Brain microvascular endothelial cell (primary cell): ENCODE measurements at places on chromosomes 4 and X.

DNA sequence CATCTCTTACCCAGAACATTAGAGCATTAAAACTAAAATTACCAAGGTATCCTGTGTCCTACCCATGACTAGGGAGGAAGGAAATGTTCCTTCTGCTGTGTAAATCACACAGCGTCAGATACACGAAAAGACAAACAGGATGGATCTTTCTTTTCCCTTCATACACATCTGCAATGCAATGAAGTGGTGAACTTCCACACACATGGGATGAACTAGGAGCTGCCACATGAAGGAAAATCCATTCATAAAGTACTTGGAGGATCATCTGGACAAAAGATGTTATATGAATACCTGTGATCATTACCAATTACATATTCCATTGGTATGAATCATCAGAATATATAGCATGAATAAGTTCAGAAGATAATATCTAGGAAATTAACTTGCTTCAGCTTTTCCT is 46.2 kb downstream of the LDB2 start:
- no peak for DNase-seq

GRCh38 chr4:83701041-83701440 is 165.1 kb downstream of the GPAT3 start:
- DNase-seq: no peak

DNA sequence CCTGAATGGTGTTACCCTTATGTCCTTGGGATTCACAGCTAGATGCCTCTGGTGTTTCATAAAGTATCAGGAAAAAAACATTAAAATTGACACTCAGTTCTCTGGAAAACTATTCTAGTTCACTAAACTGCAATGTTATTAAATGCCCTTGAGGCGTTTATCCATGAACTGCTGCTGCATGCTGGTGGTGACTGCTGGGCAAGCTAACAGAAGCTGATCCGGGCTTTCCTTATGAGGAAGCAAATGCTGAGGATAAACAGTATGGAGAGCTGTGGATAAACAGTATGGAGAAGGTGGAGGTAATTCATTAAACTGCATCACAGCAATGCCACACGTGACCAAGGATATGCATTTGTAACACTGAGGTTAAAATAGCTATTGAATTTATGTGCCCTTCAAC is 227.0 kb downstream of the NR3C2 start:
- no peak for DNase-seq

- no peak for DNase-seq
These were observed 48.4 kb downstream of the ARFIP1 start for GRCh38 chr4:152828122-152828521.

DNA sequence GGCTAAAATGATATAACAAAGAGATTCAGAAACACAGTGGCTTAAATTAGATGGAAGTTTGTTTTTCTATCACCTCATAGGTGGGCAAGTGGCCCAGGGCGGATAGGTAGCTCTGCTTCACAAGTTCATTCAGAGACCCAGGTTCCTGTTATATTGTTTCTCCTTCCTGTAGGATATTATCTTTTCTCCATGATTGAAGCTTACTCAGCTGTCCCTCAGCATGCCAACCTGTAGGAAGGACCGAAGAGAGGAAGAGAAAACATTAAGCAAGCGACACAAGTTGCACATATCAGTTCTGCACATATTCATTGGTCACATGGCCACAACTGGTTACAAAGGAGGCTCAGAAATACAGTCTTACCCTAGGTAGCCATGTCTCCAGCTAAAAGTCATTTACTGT is 6.9 kb downstream of the KLHL5 start:
- DNase-seq: no peak

DNA sequence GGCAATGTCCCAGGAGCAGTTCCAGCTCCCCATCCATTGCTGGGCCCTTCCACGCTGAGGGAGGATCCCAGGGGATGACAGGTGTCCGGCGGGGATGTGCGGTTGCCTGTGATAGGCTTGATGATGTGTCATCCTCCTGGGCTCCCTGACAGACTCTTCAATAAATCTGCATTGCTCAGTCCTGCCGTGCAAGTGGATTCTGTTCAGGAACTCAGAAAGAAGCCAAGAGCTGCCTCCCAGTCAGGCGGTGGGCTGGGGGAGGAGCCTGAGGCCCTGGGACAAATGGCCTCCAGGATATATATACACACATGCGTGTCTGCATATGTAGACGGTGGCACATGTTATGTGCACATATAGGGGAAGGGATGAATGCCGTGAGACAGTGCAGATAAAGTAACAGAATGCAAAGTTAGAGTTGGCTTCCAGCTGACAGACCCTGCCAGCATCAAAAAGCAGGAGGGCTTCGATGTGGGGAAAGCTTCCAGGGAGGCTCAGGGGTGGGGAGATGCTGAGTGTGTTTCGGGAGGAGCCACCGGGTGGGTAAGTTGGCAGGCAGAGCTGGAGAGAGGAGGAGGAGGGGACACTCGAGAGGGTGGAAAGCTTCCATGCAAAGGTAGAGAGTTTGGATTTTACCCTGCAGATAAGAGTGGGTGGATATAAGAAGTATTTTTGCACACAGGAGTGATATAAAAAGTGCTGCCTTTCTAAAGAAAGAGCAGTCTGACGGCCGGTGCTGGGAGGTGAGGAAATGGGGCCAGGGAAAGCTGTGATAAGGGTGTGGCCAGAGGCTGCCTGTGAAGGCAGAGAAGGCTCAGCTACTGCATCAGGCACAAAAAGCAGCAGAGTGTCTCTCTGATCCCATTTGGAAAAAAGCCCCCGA is 28.5 kb upstream of the CRMP1 start:
- no peak for DNase-seq

- DNase-seq: no peak
These were observed 71.0 kb downstream of the MGST2 start for GRCh38 chr4:139736661-139737060.

DNA sequence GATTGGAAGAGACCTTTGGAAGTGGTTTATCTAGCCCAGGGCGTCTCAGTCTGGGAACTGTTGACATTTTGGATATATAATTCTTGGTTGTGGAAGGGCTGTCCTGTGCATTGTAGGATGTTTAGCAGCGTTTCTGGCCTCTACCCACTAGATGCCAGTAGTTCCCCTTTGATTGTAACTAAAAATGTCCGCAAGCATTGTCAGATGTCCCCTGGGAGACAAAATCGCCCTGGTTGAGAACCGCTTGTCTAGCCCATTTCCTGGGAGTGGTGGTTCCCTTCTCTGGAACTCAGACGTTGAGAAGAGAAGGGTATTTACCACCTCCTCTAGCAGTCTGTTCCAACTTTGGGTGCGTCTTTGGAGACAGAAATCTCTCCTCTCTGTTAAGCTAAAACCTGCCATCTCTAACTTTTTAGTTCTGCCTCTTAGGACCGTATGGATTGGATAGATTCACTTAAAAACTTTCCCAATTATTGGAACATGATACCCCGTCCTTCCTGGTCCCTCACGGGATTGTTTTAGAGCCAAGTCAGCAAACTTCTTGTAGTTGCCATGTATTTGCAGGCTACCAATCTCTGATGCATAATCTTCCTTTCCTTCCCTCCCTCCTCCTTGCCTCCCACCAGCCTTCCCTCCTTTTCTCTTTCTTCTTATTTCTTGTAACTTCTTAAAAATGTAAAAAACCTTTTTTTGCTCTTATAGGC is 13.9 kb downstream of the TMEM165 start:
- peak; percentile 74 for DNase-seq

DNA sequence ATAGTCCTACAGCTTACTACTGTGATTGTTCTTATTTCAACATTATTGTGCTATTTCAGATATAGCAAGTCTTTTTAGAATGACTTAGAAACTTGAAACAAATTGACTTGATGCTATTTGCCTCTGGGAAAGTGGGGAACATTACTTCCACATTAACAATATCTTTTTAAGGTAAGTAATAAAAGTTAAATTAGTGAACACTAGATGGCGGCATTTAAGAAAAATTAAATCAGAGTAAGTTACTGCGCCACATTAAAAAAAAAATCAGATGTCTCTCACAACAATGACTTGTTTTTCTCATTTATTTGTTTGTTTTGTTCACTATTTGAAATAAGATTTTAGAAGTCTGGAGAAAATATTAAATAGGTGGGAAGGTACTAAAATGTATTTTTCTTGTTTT is 1026.9 kb upstream of the SLIT2 start:
- no peak for DNase-seq

DNA sequence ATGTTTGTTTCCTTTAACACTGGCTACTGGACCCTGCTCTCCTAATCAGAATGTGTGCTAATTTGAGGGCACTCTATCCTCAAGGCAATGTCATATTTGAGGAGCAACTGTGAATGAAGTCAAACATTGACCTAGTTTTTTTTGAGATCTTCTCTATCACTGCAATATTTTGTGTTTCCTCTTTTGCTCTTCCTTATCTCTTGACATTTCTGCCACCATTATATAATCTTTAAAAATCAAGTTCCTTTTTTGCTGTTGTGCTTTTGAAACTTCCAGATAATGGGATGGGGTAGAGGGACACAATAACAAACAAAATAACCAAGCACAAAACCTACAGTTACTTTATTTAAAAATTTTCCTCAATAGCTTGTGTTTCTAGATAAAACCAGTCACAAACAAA is 7.4 kb upstream of the WDFY3 start:
- DNase-seq: no peak

DNA sequence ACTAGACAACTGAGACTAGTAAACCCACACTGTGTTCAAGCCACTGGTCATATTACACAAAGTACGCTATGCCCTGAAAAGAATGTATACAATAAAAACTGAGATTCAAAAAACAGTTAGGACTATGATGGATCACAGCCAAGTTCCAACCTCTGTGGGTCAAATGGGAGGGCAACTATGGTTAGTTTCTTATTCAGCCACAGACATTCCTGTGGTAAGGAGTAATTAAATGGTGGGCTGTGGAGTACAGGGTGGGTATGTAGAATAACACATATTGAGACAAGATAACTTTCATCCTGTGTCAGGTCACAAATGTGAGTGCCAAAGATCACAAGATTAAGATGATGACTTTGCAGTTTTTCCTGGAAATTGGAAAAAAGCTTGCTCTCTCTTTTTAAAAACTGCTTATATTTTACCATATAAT is 167.2 kb downstream of the NPNT start:
- DNase-seq: peak; percentile 64

- peak; percentile 55 for DNase-seq
These were observed 35.0 kb upstream of the MAML3 start for GRCh38 chr4:140188975-140189374.

- DNase-seq: no peak
These were observed 62.9 kb downstream of the FGF13 start for GRCh38 chrX:138648568-138648967.

GRCh38 chrX:10106806-10107205 is 50.0 kb upstream of the CLCN4 start:
- DNase-seq: no peak

DNA sequence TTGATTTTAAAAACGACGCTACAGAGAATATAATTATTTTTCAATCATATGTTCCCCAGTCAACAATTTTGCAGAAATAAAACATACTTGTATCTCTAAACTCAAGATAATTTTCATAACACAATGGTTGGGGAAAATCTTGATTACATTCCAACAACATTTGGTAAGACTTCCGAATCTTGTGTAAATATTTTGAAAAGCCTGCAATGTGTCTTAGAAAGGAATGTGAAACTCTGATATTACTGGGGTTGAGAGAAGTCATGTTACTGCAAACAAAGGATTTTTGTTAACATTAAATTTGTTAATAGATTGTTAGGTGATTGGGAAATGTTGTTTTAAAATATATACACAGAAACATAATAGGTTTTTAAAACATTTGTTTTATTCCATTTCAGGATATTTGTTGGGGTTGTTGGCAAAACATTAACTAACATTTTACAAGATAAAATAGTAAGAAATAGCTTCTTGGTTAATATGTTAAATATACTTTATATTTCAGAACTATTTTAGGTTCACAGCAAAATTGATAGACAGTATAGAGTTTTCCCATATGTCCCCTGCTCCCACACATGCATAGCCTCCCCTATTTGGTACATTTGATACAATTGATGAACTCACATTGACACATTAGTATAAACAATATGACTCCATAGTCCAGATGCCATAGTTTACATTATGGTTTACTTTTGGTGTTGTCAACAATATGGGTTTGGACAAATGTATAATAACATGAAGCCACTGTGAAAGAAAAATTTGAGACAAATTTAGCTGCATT is 218.6 kb upstream of the FAM47A start:
- DNase-seq: no peak

DNA sequence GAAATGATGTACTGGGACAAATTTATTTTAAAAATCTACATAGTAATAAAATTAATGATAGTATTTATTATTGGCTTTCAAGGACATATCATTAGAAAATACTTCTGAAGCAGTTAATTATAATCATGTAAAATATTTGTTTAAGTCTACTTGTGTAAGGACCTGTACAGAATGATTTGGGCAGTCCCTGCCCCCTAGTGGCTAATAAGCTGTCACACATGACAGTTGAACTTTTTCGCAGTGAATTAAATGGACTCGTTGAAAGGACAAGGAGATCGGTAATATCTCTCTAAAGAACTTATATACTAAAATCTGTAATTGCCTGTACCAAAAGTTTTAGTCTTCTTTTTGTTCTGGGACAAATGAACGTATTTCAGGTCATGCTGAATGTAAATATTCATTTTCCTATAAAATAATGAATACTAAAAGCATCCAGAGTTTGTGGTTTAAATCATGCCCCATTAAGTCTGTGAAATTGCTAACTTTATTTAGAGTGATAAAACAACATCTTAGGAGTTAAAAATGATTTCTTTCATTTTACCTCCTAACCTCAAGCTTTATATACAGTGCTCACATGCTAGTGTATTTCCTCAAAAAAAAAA is 13.6 kb downstream of the EXOC1 start:
- DNase-seq: peak; percentile 34

GRCh38 chr4:3501825-3502425 is 30.3 kb downstream of the LRPAP1 start:
- DNase-seq: no peak

GRCh38 chrX:50106051-50106675 is 94.6 kb downstream of the AKAP4 start:
- no peak for DNase-seq

GRCh38 chrX:19824603-19825002 is 62.8 kb downstream of the SH3KBP1 start:
- peak; percentile 56 for DNase-seq

GRCh38 chrX:37998586-37999262 is 7.6 kb upstream of the SYTL5 start:
- peak; percentile 56 for DNase-seq

DNA sequence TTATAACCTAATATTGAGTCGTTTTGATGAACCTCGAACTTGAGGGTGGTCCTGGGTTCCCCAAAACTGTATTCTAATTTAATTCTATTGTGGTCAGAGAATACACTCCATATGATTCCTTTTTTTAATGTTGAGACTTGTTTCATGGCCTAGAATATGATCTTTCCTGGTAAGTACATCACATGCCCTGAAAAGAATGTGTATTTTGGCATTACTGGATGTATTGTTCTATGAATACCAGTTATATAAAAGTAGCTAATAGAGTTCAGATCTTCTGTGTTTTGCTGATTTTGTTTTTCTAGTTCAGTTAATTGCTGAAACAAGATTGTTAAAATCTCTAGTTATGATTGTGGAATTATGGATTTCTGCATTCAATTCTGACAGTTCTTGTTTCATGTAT is 18.8 kb downstream of the PRRG1 start:
- DNase-seq: no peak

DNA sequence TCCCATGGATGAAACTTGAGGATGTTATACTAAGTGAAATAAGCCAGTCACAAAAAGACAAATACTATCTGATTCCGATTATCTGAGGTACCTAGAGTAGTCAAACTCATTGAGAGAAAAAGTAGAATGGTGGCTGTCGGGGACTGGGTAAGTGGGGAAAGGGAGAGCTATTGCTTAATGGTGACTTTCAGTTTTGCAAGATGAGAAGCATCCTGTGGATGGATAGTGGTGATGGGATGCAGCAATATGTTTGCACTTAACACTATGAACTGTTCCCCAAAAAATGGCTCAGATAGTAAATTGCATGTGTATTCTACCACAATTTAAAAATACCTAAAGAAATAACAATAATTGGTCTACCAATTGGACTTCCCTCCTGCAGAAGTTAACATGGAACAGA is 181.5 kb downstream of the SHROOM3 start:
- DNase-seq: no peak
